ENCODE measurements at places on chromosomes 1 and 21.

- peak; percentile 62 for DNase-seq
These were observed at the start of gene WNT2B for GRCh38 chr1:112508278-112509004. Gene WNT2B, plus strand, starts transcription at chr1:112508965. Its CDS starts 298 bp downstream, at chr1:112509263.

DNA sequence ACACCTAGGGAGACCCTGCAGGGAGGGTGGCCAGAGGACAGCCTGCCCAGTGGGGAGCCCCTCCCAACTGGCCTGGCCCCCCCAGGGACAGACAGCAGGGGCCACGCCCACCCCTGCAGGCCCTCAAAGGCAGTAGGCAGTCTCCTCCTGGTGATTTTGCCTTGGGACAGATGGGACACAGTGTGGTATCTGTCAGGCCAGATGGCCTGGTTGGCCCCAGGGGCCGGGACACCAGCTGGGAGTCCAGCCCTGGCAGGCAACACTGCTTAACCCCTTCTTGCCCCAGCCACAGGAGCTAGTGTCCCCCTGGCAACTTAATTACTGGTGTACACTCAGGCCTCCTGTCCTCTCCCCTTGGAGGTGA lies 17.8 kb downstream of the IFFO2 start:
- DNase-seq, result no peak

DNA sequence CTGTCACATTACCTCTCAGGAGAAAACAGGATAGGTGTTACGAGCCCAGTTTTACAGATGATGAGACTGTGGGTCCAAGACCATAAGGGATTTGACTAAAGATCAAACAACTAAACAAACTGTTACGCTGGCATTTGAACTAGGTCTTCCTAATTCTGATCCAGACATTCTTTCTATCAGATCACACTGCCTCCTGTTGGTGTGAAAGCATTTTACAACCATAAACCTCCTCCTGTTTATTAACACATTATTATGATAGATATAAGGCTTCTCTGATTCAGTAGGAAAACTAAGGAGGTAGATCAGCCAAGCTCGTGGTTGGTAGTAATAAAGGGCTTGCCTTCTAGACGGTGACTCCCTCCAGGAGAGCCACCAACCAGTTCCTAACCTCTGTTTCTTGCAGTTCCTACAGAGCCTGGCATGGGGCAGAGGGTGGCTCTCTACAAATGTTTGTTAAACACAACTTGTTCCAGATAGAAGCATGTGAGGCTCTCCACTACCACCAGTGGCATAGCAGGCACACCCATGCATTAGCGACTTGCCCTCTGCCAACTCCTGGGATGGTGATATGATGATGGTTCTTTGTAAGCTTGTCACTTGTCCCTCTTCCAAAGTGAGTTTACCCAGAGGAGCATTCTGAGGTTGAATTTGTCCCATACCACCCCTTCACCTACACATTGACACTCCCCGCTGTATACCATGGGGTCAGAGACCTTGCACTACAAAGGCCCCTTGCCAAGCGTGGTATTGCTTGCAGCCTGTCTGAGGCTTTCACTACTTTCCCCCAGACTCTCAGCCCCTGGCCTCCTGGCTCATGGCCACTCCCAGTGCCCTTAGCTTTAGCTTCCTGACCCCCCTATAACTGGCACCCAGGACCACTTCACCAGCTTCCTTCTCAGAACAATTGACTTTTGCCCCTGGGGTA lies 96.4 kb upstream of the HOOK1 start:
- DNase-seq, result no peak

DNA sequence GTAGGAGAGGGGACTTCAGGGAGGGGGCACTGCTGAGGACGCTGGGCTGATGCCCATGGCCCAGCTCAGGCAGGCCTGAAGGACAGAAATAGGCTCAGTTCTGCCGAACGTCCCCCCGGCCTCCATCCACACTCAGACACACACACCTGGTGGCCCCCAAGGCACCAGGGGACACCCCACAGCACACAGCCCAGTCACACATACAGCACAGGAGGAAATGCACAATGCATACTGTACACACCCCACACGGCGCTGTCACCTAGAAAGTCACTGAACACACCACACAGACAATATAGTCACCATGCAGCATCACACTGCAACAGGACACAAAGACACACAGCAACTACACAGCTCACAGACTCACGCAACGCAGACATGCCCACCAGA lies 562 bp downstream of the SYTL1 start:
- peak; percentile 27 for DNase-seq

- DNase-seq, result peak; percentile 61
These were observed at the start of gene TNFRSF14 for GRCh38 chr1:2556277-2556677. Gene TNFRSF14, plus strand, starts transcription at chr1:2556371. Its CDS starts 294 bp downstream, at chr1:2556665.

DNA sequence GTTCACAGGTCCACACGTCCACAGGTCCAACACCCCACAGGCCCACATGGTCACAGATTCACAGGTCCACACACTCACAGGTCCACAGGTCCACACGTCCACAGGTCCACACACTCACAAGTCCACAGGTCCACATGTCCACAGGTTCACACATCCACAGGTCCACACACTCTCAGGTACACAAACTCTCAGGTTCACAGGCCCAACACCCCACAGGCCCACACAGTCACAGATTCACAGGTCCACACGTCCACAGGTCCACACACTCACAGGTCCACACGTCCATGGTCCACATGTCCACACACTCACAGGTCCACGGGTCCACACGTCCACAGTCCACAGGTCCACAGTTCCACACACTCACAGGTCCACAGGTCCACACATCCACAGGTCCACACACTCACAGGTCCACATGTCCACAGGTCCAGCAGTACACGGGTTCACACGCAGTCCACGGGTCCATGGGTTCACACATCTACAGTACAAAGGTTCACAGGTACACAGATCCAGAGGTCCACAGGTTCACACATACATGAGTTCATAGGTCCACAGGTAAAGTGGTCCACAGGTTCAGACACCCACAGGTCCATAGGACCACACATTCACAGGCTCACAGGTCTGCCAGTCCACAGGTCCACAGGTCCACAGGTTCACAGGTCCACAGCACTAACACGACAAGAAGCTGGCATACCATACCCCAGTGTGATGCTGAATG lies 39.3 kb upstream of the COL6A2 start:
- no peak for DNase-seq

DNA sequence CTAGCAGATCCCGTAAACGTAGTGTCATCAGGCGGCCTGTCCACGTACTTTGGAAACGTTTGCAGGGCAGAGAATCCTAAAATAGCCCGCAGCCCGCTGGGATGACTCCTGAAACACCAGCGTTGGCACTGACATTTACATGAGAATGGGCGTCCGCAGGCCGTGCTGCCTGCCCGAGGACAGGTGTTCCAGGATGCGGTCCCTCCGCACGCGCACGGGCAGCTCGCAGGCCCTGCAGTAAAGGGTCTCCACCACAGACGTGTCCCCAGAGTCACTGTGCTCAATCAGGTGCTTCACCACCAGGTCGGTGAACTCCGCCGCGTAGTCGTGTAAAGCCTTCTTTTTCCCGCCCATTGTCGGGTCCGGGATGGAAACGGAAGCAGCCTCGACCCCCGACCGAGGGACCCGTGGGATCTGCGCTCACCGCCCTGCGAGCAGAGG lies 5.8 kb upstream of the CCDC27 start:
- no peak for DNase-seq

GRCh38 chr1:199862047-199862446 lies 165.5 kb upstream of the NR5A2 start:
- DNase-seq, result no peak

DNA sequence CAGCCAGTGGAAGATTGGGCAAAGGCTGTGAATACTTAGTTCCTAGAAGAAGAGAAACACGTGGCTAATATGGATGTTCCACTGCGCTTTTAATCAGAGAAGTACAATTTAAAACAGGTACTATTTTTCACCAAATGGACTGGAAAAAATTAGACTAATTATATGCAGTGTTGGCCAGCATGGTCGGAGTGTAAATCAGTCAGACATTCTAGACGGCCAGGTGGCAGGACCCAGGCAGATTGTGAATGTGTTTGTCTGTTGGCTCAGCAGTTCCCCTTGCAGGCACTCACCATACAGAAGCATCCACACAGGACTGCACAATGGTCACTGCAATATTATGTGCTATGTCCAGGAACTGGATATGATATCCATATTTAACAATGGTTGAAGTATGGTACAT lies 23.9 kb upstream of the SLC25A34 start:
- DNase-seq, result no peak

DNA sequence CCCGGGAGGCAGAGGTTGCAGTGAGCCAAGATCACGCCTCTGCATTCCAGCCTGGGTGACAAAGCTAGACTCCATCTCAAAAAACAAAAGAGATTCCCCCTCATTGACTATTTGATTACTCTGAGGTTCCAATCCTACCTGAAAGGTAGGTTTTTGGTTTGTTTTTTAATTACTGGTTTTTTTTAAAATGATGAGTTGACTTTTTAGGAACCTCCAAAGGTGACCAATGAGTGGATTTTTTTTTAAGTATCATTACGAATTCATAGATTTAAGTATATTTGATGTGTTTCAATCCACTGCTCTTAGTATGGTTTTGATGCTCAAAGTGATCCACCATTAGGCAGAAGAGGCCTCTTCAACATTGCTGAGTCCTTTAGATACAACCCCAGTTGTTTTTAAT lies 47.9 kb upstream of the LAX1 start:
- DNase-seq, result no peak

- no peak for DNase-seq
These were observed 40.7 kb downstream of the NME7 start for GRCh38 chr1:169326956-169327268.

- DNase-seq, result no peak
These were observed 661.3 kb upstream of the USP24 start for GRCh38 chr1:55876276-55877060.

DNA sequence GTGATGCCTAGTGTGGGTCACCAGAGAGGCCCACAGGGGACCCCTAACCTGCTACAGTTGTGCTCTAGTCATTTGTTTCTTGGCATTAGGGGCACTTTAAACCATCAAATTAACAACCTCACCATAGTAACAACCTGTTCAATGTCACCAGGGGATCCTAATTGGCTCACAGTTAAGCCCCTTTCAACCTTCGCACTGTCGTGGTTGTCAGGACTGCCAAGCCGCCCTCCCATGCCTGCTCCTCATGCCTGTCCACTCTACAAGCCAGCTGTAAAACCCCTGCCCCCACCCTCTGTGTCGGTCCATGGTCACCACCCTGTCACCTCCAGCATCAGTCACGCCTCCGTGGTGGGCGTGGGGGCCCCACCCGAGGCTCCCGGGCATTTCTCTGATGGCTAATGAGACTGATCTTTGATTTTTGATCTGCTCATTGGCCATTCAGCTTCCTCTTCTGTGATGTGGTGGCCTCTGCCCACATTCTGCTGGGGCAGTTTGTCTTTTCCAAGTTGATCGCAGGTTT lies 96.6 kb downstream of the WDR4 start:
- DNase-seq, result no peak

GRCh38 chr1:187001198-187001889 lies 172.6 kb downstream of the PLA2G4A start:
- DNase-seq, result no peak

GRCh38 chr1:213564215-213564659 lies 423.5 kb upstream of the PROX1 start:
- no peak for DNase-seq

DNA sequence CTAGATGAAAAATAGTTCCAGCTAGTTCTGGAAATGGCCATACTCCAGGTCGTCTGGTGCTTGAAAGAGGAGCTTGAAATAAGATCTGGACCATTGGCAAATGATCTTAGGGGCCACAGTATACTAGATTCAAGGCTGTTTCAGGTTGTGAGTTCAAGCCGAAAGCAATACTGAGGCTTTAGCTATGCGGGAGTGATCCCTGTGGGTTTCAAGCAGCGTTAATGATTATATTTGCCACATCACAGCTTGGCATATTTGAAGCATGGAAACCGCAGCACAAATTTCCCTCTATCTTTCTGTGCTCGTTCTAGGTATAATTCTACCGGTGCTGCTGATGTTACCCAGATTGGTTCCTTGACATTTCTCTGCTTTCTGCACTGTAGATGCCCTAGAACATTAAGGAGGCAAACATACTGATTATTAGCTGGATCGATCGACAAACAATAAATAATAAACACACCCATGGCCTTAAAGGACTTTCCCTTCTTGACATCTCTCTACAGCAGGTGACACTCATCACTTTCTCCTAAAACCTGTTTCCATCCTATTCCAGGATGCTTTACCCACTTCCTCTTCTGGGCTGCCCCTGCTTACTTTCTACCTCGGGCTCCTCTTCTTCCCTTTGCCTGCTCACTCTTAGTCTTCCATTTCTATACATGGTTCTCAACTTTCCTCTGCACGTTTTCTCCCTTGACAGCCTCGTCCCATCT lies 40.6 kb upstream of the LYST start:
- DNase-seq, result no peak

GRCh38 chr1:44084998-44085675 lies 33.5 kb upstream of the KLF17 start:
- DNase-seq, result no peak

- no peak for DNase-seq
These were observed 166.7 kb downstream of the CLIC6 start for GRCh38 chr21:34835526-34835925.

GRCh38 chr21:22421416-22422180 lies 1423.4 kb downstream of the NCAM2 start:
- DNase-seq, result no peak

All from CD4-positive, alpha-beta T cell (primary cell).